Right atrium auricular region (tissue), 2 donors: ENCODE measurements at places on chromosomes 13 and 19. TPM values are rescaled to one million over a fixed set of nuclear protein-coding genes. Genes with fewer than 3 reads are reported as not detected.

DNA sequence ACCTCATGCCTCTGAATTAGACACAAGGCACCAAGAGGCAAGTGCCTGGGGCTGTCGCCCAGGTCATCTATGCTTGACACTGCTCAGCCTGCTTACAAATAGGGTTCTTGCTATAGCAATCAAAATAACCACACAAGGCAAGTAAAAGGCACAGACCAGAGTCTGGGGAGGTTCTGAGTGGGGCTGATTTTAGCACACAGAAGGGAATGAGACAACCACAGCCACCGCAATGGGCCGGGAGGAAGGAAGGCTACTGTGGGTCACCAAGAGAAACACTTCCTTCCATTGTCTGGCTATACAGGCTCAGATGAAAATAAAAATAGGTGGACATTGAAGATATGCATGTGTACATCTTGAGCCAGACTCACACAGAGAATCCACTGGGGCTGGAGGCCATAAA lies 159.1 kb downstream of the DLEU7 start:
- no peak overlapping the region for H3K27ac ChIP-seq
- no peak for DNase-seq
- H3K4me1 ChIP-seq: peaks cover 30% of the 10 kb centered on the region
- no peak overlapping the region for H3K4me3 ChIP-seq
- no peaks in the 10 kb centered on the region for H3K36me3 ChIP-seq

DNA sequence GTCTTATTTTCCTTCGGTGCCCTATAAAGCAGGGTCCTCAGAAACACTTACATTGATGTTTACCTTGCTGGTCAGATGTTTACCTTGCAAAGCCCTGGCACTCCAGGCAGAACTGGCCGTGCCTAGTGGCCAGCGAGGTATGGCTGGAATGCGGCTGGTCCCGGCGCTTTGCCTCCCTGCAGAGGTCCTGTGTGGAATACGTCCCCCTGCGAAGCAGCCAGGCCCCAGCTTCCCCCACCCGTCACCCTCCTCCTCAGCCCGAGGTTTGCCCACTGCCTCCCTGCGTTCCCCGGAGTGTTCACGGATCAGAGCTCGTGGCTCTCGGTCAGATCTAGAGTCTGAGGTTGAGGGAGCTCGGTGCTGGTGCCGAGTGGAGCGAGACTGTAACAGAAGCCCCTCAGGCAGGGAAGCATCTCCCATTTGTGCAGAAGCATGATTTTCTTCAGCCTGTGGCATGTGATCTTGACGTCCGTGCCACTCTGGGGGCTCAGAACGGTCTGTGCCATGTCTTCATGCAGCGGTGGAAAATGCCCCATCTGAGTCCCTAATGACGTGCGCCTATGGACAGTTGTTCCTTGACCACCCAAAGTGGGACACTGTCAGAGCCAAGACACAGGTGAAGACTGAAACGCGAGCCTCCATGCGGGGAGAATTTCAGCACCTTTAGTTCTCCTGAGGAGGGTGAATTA lies 54.8 kb upstream of the SOX1 start:
- no peak overlapping the region for H3K27ac ChIP-seq
- DNase-seq: no peak
- no peak overlapping the region for H3K4me3 ChIP-seq
- H3K36me3 ChIP-seq: no peaks in the 10 kb centered on the region

GRCh38 chr19:47480658-47481057 lies 3.4 kb downstream of the KPTN start:
- peaks cover 20% of the 10 kb centered on the region for H3K4me1 ChIP-seq
- H3K27me3 ChIP-seq: no peaks in the 10 kb centered on the region
- no peaks in the 10 kb centered on the region for H3K36me3 ChIP-seq
- no peak overlapping the region for H3K27ac ChIP-seq
- DNase-seq: no peak

The PDX1 gene
- not detected for total RNA-seq

The DACH1 gene
- total RNA-seq: 0.39 TPM

- no peak overlapping the region for H3K4me3 ChIP-seq
- H3K4me1 ChIP-seq: no peaks in the 10 kb centered on the region
- no peaks in the 10 kb centered on the region for H3K36me3 ChIP-seq
- no peaks in the 10 kb centered on the region for H3K27me3 ChIP-seq
- DNase-seq: no peak
These were observed 37.7 kb downstream of the CRYL1 start for GRCh38 chr13:20487927-20488326.

GRCh38 chr19:19329126-19329525 lies 8.5 kb downstream of the MAU2 start:
- DNase-seq: no peak
- H3K27ac ChIP-seq: no peak overlapping the region
- H3K4me3 ChIP-seq: no peak overlapping the region
- peaks cover 4% of the 10 kb centered on the region for H3K4me1 ChIP-seq
- peaks cover 40% of the 10 kb centered on the region for H3K36me3 ChIP-seq

DNA sequence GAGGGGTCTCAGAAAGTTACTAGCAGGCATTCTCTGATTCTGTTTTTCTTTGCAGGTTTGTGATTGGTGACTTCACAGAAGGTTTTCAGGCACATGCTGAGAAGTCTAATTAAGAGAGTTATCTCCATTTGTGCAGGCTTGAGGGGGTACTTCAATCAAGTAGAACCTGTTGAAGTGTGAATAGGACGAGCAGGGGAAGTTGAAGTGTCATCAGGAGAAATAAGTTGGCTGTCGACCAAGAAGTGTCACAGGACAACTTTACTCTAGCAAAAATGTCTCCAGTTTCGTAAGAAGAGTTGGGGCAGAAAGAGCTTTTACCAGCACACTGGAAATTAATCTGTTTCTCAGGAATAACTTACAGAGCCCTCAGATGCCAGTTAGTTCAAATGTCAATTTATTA lies 576.5 kb upstream of the SLITRK5 start:
- no peak overlapping the region for H3K4me3 ChIP-seq
- H3K27ac ChIP-seq: no peak overlapping the region

GRCh38 chr13:109146912-109147647 lies 517.7 kb downstream of the MYO16 start:
- no peaks in the 10 kb centered on the region for H3K4me1 ChIP-seq
- H3K27ac ChIP-seq: no peak overlapping the region
- DNase-seq: no peak
- no peaks in the 10 kb centered on the region for H3K27me3 ChIP-seq
- no peak overlapping the region for H3K4me3 ChIP-seq
- H3K36me3 ChIP-seq: no peaks in the 10 kb centered on the region

DNA sequence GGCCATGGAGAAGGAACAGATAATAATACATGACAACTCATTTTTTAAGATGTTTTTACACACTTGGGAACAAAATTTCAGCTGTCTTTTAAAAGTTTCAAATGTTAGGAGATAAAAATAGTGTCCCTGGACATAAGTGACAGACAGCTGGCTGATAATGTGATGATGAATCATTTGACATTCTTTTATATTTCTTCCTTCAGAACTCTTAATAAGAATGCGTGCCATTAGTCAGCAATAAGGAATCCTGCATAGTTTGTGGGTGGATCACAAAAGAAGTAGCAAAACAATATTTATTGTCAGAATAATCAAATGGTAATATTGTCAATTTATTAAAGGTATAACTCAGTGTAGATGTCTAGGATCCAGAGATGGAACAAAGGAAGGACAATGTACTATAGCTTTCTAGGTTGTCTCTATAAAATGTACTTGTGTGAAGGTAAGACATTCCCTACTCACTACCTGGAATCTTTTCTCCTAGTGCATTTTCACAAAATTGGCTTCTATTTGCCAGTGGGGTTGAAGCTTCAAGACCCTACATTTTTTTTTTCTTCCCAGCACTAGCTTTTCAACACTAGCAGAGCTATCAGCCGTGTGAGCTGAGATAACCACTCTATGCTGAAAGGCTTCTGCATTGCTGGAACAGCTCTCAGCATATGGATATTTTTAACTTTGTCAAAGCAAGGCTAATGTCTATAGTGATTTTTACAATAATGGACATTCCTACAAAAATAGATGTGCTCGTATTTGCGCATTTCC lies 175.6 kb upstream of the SLITRK6 start:
- no peak overlapping the region for H3K27ac ChIP-seq
- H3K27me3 ChIP-seq: no peaks in the 10 kb centered on the region
- DNase-seq: no peak
- no peak overlapping the region for H3K4me3 ChIP-seq
- no peaks in the 10 kb centered on the region for H3K36me3 ChIP-seq
- no peaks in the 10 kb centered on the region for H3K4me1 ChIP-seq

The OR7D2 gene
- not detected for total RNA-seq

DNA sequence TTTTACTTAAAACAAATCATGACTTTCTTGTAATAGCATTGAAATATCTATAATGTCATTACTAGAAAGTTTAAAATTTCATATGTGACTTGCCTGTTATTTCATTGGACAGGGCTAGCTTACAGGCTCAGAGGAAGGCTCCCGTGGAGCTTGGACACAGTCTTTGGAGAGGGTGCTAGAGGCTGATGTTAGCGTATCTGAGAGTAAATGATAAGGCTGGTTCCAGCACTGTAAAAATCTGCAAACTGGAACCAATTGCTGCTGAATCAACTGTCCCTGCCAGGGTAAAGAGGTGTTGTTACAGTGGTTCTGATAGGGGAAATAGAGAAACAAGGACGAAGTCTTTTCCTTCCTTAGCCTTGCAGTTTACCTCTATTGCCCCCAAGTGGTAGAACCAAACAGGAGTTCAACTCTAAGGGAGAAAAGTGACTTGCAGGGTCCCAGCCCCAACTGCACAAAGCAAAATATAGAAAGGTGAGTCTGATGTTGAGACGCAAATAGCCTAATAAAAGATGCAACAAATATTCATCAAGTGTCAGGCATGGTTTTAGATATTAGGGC lies 901.7 kb downstream of the DIAPH3 start:
- H3K27me3 ChIP-seq: no peaks in the 10 kb centered on the region
- no peak for DNase-seq
- H3K36me3 ChIP-seq: no peaks in the 10 kb centered on the region
- no peaks in the 10 kb centered on the region for H3K4me1 ChIP-seq
- H3K27ac ChIP-seq: no peak overlapping the region

DNA sequence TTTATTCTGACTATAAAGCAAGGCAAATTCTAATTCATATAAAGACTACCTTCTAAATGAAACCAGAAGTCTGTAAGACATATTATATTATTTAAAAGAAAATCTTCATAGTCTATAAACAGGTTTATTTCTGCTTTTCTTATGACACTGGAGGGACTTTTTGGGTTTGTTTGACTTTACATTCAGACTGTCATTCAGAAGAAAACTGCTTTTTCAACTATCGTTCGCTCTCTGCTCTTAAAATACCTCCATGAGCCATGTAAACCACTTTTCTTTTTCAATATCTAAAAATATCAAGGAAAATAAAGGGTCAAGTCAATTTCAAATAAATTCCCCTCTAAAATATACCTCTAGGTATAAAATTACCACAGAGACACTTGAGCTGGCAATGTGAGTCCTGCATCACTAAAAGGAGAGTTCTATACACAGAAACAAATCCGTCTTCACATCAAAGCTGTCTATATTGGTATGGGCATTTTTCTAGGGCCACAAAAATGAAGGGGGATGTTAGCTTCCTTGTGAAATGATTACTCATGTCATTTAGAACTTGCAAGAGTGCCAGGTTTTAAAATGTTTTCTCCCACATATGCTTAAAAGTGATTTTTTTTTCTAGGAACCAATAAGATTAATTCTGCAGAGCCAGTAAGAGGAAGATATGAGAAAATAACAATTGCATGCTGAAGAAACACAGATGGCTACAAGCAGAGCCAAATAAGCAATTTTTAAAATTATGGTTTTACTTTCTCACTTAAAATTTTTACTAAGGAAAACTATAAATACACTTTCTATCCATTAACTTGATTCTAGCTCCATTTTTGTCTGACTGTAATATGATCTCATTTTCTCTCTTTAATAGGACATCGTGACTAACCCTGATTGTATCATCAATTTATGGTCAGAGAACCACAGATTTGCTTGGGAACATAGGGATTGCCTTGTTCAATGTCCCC lies 181.8 kb downstream of the TBC1D4 start:
- no peaks in the 10 kb centered on the region for H3K27me3 ChIP-seq
- no peak for DNase-seq
- peaks cover 8% of the 10 kb centered on the region for H3K36me3 ChIP-seq

The LILRB1 gene
- total RNA-seq: 0.33 TPM

DNA sequence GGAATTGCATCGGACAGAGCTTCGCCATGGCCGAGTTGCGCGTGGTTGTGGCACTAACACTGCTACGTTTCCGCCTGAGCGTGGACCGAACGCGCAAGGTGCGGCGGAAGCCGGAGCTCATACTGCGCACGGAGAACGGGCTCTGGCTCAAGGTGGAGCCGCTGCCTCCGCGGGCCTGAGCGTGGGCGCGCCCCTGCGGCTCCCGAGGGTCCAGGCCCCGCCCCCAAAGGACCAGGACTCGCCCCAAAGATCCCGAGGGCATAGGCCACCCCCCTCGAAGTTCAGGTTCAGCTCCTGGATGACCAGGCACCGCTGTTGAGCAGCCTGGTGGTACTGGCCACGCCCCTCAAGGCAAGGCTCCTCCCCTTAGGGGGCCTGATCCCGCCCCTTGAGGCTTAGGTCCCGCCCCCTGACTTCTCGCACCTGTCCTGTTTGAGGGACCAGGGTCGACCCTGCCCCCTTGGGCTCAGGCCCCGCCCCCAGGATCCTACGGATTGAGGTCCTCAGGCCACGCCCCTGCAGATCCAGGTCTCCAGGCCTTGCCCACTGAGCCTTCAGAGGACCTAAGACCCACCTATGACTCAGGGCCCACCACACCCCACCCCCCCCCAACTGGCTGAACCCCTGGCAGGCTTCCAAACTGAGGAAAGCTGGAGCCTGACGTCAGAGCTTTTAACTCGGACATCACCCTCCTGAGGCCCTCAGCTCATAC lies 43.1 kb downstream of the CYP4F22 start:
- H3K36me3 ChIP-seq: no peaks in the 10 kb centered on the region
- no peaks in the 10 kb centered on the region for H3K27me3 ChIP-seq
- H3K27ac ChIP-seq: no peak overlapping the region
- peak overlapping the region; percentile 9 for H3K4me3 ChIP-seq
- no peak for DNase-seq
- H3K4me1 ChIP-seq: no peaks in the 10 kb centered on the region

DNA sequence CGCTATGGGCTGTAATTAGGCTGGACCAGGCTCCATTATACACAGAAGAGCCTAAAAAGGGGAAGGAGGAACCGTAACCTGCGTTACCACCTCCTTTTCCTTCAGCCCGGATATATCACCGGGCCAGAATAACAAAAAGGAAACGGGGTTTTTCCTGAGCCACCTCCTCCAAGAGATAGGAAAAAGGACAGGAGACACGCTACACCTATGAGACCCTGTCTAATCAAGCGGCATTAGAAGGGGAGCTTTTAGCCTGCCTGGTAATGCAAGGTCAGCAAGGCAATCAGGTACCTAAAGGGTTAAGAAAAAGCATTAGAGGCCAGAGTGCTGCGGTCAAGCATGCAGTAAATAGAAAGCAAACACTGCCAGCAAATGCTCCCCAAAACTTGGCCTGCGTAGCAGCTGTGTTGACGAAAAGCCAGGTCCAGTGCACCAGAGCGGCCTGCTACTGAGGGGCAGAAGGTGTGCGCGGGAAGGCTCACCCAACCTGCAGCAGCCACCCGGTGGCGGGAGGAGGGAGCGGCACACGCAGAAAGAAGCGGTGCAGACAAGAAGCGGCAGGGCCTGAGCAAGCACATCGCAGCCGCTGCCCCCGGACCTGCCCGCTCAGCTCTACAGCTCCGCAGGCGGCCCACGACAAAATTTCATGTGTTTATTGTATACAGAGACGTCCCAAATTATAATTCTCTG lies 1466.1 kb downstream of the UQCRFS1 start:
- peak; percentile 58 for DNase-seq
- no peak overlapping the region for H3K27ac ChIP-seq
- H3K27me3 ChIP-seq: no peaks in the 10 kb centered on the region

- H3K36me3 ChIP-seq: no peaks in the 10 kb centered on the region
- H3K27ac ChIP-seq: peak overlapping the region; percentile 53
- H3K4me1 ChIP-seq: peaks cover 22% of the 10 kb centered on the region
- no peak overlapping the region for H3K4me3 ChIP-seq
- no peaks in the 10 kb centered on the region for H3K27me3 ChIP-seq
- peak; percentile 82 for DNase-seq
These were observed 47.5 kb downstream of the WASF3 start for GRCh38 chr13:26604784-26605545.

The HIF3A gene
- total RNA-seq: 123 TPM
